Central memory CD4-positive, alpha-beta T cell (primary cell): ENCODE measurements at places on chromosomes 1 and 21.
A peak's percentile ranks its signal among the peaks of the same experiment; 100 is the strongest.

GRCh38 chr1:204894606-204895005, 23.9 kb downstream of the NFASC start:
- DNase-seq = no peak

DNA sequence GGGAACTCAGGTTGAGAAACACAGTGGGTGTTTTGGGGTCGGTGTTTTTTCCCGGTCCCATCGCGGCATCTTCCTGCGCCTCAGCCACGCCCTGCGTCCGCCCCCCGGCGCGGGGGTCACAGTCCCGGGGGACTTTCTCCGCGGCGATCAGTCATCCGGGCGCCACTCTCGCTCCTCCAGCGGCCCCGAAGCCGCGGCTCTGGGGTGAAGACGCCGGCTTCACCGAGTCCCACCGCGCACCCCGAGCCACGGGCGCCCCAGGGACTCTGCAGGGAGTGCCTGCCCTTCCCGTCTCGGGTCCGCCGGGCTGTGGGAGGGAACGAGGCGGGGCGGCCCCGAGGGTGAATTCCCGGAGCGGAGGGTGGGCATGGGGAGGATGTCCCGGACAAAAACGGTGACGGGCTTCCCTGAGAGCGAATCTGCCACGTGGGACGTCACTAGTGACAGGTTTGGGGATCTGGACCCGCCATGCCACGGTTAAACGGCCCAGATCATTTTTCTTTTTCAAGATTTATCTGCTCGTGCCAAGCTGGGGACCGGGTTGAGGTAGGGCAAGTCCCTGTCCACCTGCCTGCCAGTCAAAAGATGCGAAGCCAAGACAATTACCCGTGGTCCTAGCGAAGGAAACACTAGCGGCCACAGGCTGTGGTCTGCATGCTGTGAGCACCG, 717 bp upstream of the BATF3 start:
- DNase-seq = peak; percentile 49

- DNase-seq = no peak
Observed at GRCh38 chr1:205436776-205437410, 15.0 kb upstream of the LEMD1 start.

GRCh38 chr1:109826930-109827349, 63.2 kb upstream of the EPS8L3 start:
- DNase-seq = no peak

DNA sequence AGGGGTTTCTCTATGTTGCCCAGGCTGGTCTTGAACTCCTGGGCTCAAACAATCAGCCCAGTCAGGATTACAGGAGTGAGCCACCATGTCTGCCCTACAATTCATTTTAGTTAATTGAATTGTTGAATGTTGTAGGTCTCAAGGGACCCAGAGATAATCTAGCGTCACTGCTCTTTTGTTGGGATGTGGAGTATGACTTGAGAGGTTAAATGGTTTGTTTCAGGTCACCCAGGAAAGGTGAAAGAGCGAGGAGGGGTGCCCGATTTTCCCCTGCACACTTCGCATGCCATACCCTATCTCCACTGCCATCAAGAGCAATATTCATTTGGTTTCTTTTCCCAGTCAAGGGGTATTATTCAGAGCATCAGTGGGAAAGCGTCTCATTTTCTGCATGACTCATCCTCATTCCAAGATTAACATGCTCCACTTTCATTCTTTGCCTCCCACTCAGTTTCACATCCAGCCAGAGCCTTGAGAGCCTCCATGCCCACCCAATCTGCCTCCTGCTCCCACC, 13.1 kb upstream of the SLC30A1 start:
- DNase-seq = no peak

GRCh38 chr1:22636353-22636752, at the start of gene C1QA:
Gene C1QA, plus strand, starts transcription at chr1:22636628. Its CDS starts 989 bp downstream, at chr1:22637617.
- DNase-seq = no peak

DNA sequence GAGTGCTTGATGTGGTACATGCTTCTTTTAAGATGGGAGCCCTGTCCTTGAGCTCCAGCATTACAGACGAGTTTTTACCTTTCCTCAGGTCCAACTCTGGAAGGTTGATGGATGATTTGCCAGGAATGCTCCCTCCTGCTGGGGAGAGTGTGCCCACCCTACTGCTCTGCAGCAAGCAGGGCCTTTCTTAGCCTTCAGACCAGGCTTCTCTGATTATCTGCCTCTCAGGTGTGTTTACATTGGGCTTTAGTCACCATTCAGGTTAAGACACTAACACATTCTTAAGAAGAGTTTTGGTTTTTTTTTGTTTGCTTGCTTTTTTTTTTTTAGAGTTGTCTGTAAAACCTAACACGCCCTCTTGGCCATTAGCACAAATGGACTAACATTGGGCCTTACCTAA, 301.8 kb downstream of the KCNT2 start:
- DNase-seq = no peak
